ENCODE measurements at places on chromosomes 7 and 10.

DNA sequence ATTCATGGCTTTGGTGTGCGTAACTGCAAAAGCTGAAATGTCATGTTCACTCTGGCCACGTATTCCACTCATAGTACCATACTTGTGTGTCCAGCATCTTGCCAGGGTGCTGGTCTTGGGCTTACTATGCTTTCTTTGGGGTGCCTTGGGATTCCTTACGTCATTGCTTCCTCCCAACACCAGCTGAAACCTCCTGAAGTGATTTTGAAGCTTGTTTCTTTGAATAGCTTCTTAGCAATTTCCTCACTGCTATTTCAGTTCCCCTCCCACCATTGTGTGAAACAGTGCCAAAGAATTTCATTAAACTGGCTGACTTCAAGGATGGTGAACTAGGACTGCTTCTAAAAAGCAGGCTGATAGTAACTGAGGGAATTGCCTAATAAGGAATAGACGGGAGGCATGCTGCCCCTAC is 36.9 kb downstream of the ENTPD1 start:
- no peak for DNase-seq

- DNase-seq, result no peak
Measured at GRCh38 chr7:110224643-110225042, 866.3 kb upstream of the LRRN3 start.

- DNase-seq, result no peak
Measured at GRCh38 chr10:28859791-28860190, 182.5 kb downstream of the BAMBI start.

GRCh38 chr7:36530456-36530855 is 140.8 kb downstream of the ANLN start:
- DNase-seq, result no peak

DNA sequence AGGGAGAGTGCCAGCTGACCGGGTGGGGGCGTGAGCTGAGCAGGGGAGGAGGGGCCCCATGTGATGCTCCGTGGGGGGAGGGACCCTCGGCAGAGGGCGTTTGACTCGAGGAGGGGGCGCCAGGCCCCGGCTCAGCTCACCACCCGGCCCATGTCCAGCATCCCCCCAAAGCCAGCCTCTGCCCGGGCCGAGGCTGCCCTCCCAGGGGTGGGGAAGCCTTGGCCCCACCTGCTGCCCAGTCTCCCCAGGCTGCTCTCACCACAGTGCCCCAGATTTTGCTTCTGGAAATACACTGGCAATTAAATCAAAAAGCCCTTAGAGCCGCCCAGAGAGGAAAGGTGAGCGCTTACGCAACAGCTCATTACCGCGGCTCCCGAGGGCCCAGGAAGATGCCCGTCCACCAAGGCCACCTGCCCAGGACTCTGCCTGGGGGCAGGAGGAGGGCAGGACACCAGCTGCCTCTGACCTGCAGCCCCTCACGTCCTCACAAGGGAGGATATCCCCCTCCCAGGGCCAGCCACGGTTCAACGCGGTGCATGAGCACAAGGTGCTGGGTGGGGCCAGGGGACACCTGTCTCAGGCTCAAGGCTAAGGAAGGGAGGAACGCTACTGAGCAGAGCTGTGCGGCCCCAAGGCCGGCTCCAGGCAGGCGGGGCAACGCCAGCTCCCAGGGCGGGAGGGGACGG is 70.0 kb upstream of the INPP5A start:
- DNase-seq, result no peak

DNA sequence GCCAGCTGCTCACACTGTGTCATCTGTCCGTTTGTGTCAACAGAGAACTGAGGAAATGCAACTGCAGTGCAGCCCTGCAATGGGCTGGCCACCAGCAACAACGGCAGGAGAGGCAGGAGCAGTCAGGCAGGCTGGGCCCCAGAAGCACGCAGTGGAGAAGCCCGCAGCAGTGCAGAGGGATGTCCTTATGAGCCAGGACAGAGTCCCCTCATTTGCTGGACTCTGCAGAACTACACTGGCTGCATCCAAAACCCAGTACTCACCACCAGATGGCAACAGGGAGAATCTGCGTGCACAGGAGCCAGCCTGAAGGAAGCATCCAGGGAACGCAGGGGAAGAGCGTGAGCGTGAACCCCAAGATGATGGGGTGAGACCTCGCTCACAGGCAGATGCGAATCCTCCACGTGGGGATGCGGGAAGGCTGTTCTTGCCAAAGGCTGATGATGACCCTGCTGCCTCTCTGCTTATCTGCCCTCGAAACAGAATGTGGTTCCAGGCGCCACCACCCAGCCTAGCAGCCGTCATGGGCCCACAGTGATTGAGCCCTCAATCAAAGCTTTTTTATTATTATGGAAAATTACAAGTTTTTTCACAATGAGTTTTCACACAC is 232.1 kb downstream of the PTPRN2 start:
- no peak for DNase-seq

GRCh38 chr10:6507311-6507710 is 72.8 kb downstream of the PRKCQ start:
- no peak for DNase-seq

All from activated T-helper 1 cell treated with anti-CD3 and anti-CD28 coated beads, Interleukin-2, amount 50 U/mL, for 16 hours (primary cell).